Activated naive CD8-positive, alpha-beta T cell treated with anti-CD3 and anti-CD28 coated beads, Interleukin-2, amount 50 U/mL, for 24 hours (primary cell): ENCODE measurements at places on chromosomes 16 and 17.

- DNase-seq, result no peak
These were observed 13.4 kb upstream of the CRISPLD2 start for GRCh38 chr16:84806256-84806889.

DNA sequence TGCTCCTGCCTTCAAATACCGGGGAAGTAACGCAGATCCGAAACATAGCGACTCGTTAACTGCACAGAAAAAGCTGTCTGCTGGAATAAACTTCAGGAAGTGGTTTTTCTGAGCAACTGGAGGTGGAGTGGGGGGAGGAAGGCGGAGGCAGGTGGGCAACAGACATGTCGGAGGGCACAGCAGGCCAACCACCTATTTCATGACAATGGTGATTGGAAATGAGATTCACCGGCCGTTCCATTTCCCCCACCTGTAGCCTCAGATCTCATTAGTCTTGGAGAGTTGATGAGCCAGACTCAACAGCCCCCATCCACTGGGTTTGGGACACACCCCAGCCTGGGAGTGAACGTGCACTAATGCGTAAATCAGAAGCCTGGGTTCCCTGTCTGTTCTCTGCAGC, 7.7 kb upstream of the PECAM1 start:
- DNase-seq, result no peak

GRCh38 chr17:31488264-31488981, 96.9 kb downstream of the RAB11FIP4 start:
- peak; percentile 39 for DNase-seq

GRCh38 chr16:11262915-11263314, 6.2 kb downstream of the TNP2 start:
- no peak for DNase-seq

DNA sequence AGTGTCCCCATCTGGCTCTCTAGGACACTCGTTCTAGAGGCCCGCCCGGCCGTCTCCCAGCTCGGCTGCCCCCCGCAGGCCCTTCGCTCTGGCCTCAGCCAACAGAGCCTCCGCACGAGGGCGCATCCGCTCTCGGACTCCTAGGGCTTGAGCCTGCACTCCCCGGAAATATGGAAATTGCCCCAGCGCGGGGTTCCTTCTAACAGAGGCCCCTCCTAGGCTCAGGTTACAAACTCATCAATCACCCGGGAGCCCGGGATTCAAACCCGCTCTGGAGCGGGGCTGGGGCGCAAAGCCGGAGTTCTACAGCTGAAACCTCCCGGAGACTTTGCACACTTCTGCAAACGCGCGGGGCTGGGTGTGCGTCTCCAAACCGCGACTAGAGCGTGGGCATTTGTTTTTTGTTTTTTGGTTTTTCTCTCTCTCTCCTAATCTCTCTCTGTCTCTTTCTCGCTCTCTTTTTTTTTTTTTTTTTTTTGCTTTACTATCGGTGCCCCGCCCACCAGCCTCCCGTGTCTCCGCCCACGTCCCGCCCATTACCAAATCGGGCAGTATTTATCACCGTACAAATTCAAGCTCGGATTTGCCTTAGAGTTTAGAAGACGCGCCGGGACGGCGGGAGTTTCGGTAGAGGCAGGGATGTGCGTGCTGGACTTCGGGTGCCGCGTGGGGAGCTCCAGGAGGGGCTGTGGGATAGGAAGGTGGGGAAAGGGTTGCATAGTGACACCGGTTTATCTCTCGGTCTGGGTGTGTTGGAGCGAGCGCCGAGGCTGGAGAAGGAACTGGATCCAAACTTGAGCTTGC, 2.4 kb upstream of the FOXL1 start:
- DNase-seq, result peak; percentile 51

GRCh38 chr16:81436386-81436785, 8.2 kb upstream of the CMIP start:
- DNase-seq, result no peak

GRCh38 chr17:45847101-45847500, 2.4 kb downstream of the SPPL2C start:
- no peak for DNase-seq

GRCh38 chr16:71916397-71916920, 21.1 kb downstream of the IST1 start:
- DNase-seq, result no peak

GRCh38 chr17:9363440-9364350, 211.9 kb downstream of the STX8 start:
- no peak for DNase-seq

DNA sequence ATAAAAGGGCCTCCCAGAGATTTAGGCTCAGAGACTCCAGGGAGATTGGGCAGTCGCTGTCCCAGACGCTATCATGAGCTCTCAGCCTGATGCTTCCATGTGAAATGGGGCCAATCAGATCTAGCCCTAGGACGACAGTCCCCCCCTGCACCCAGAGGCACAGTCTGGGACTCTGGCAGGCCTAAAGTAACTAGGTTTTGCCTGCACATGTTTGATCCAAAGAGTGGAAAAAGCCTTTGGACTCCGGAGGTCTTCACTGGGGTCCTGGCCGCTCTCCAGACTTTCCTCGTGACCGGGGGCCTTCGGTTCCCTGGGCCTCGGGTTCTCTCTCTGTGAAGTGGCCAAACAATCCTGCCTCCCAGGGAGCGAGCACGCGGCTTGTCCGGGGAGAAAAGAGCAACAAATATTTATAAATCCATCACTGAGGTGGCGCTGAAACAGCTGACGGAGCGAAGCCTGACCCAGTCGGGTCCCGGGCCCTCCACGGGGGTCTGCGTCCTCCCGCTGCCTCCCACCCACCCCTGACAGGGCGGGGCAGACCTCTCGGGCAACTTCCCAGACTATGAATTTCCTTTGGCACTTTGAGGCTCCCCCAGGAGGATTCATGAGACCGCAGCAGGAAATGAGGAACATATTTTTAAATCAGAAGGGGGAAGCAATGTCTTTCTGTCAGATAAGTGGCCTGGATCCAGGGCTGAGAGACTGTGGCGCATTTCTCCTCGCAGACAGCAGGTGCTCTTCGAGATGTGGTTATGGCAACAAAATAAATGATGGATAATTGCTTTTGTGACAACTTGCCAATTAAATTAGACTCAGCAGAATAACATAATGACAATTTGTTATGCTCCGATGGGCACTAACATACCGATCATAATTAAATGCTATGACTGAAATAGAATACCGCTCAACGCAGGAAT, 38.9 kb downstream of the MRPS23 start:
- DNase-seq, result no peak

GRCh38 chr17:19904412-19904811, 36.7 kb upstream of the ULK2 start:
- DNase-seq, result no peak

DNA sequence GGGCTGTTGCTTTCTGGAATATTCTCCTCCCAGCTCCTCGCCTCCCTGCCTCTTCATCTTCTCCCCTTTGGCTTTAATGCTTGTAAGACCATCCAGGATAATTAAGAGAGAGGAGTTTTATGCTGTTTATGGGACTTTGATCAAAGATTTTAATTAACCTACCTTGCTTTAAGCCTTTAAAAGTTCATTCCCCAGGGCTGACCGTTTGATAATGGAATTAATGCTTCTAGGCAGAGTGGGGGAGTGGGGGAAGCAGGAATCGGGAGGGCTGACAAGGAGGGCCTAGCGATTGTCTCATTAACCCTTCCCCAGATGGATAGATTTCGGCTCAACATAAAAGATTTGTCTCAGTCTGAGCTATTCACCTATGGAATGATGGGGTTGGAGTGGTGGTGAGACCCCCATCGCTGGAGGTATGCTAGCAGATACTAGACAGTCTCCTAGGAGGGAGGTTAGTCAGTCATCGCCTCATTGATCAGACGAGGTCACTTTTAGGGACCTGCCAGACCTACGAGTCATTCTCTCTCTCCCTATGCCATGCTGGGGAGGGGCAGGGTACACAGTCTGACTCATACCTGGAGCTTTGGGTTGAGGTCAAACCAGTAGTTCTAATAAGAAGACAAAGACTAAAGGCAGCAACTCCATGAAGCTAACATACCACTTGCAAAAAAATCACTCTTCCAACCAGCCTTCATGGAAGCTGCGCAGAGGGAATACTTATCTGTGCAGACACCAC, 236.6 kb upstream of the NLRP1 start:
- DNase-seq, result no peak

DNA sequence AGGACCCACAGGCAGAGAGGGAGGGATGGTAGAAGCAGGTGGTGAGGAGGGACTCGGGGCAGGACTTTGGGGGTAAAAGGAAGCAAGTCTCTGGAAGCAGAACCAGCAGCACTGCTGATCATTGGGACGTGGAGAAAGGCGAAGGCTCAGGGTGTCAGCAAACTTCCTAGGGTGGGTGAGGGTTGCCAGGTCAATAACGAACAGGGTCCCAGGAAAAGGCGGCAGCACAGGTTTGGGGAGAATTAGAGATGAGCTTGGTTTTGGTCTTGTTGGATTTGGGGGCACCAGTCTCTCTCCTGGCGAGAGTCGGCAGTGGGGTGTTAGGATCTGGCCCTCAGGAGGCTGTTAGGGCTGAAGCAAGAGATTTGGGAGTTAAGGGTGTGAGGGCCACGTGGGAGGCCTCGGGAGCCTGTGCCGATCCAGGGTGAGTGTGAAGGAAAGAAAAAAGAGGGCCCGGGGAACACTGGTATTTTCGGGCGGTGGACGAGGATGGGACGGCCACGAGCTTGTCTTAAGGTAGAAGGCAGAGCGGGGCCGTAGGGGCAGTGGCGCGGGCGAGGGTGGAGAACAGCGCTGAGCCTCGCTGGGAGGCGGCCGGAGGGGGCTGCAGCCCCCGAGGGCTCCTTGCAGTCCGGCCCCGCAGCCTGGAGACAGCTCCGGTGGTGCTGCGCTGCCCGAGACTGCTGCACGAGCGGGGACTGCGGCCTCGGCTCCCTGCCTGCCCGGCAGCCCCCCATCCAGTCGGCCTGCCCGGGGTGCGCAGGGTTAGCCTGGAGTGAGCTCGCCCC, 765 bp upstream of the ADORA2B start:
- no peak for DNase-seq

- DNase-seq, result no peak
These were observed 11.2 kb upstream of the ADAM11 start for GRCh38 chr17:44747566-44747965.

DNA sequence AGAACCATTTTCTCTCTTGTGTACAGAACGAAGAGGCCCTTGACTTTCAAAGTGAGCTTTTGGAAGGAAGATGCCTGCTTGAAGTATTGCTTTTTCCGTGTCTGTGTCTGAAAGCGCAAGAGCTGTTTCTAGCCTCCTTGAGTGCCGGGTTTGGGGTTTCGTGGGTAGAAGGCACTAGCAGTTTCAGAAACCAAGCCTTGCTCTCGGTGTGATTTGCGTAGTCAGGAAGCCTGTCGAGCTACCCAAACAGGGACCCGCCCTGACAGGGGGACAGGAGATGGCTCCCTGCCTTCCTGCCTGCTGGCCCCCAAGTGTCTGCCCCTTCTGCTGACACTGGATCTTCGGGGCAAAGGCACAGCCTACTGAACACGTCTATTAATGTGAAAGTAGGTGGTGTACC, 322.0 kb downstream of the MAF start:
- DNase-seq, result peak; percentile 49

GRCh38 chr16:69407702-69408323, 16.6 kb upstream of the CYB5B start:
- DNase-seq, result no peak

DNA sequence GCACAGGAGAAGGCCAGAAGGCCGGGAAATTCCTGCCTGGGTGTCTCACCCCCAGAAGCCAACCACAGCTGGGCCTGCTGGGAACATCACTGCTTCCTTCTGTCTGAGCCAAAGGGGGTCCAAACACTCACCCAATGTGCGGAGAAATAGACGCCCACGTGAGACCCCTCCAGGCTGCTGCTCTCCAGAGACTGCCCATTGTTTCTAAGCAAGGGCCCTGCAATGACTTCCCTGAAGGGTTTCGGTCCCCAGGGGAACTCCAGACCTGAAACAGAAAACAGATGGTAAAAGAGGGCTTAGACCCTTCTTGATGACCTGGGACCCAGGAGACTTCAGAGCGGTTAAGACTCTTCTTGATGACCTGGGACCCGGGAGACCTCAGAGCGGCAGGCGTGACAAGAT, 41.3 kb downstream of the MRM3 start:
- DNase-seq, result no peak

- DNase-seq, result peak; percentile 77
These were observed at the start of gene RHOT1 for GRCh38 chr17:32142038-32142856. Gene RHOT1, plus strand, starts transcription at chr17:32142502. Its CDS starts 191 bp downstream, at chr17:32142693.

DNA sequence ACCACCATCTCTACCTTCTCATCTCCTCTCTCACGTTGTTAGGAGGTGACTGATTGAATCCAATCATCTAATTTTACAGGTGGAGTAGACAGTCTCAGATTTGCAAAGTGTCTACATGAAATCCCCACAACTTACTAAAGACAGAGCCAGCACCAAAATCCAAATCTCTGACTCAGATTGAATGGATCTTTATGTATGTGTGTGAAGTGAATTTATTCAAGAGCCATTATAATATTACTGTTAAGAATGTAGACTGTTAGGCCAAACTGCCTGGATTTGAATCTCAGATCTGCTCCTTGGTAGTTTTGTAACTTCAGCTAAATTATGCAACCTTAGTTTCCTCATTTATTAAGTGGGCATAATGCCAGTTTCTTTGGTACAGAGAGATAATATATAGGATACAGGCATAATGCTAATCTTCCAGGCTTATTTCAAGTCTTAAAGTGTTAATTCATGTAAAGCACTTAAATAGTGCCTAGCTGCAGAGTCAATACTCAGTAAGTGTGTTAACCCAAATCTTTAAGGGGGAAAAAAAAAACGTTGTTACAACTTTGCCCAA, 12.7 kb downstream of the CNEP1R1 start:
- no peak for DNase-seq

DNA sequence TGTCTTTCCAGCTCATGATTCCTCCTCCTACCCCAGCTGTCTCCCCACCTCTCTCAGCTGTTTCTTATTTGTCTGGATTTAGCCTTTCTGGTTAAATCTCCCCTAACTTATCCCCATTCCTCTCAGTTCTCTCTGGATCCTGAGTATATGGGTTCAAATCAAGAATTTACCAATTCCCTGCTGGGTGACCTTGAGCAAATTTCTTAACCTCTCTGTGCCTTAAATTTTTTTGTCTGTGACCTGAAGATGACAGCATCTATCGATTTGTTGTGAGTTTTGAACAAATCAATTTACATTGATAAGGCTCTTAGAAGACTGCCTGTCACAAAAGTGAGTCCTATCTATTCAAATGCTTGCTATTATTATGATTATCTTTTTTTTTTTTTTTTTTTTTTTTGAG, 2.0 kb upstream of the KCNG4 start:
- no peak for DNase-seq

- no peak for DNase-seq
These were observed 15.4 kb downstream of the RHBDL3 start for GRCh38 chr17:32281011-32281451.

DNA sequence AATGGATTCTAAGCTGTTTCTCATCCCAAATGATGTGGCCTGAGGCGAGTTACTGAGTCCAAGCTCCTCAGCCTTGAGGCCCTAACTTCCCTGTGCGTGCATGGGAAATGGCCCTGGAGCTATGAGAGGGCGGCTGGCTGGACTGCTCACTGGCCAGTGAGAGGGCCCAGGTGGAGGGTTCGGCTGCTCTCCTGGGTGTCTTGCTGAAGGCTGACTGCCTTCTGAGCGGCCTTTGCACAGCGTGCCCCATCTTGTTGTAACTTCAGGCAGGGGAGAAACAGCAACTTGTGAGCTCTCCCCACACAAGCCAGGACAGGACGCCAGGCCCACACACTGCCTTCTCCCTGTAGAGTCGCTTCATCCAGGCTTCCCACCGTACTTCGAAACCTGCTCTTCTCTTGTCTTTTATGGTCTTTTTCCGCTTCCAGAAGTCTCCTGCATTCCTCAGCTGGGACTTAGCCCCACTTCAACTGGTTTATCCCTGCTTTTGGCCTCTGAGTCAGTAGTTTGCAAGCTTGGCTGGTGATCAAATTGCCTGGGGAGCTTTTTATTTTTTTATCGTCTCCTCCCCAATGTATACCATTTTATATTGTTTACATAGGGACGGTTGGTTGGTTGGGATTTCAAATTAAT, 13.3 kb downstream of the CDH3 start:
- no peak for DNase-seq

- no peak for DNase-seq
These were observed 33.0 kb upstream of the GUCY2D start for GRCh38 chr17:7969433-7969832.
